ENCODE measurements at places on chromosomes 1 and 21. TPM values are rescaled to one million over a fixed set of nuclear protein-coding genes. Genes with fewer than 3 reads are reported as not detected.

The UBE2U gene
- total RNA-seq, result not detected

The FAM151A gene
- not detected for total RNA-seq

The HSF2BP gene
- 1.2 TPM for total RNA-seq

The C1QC gene
- total RNA-seq, result 171 TPM

The OR14K1 gene
- not detected for total RNA-seq

The TMEM82 gene
- total RNA-seq, result not detected

The LRRC39 gene
- 0.86 TPM for total RNA-seq

The CD247 gene
- 2.0 TPM for total RNA-seq

The FCN3 gene
- total RNA-seq, result 16.6 TPM

GRCh38 chr1:53541761-53542550 is 82.8 kb downstream of the DMRTB1 start:
- DNase-seq, result no peak

GRCh38 chr1:227745568-227746265 is 10.5 kb downstream of the SNAP47 start:
- DNase-seq, result no peak

DNA sequence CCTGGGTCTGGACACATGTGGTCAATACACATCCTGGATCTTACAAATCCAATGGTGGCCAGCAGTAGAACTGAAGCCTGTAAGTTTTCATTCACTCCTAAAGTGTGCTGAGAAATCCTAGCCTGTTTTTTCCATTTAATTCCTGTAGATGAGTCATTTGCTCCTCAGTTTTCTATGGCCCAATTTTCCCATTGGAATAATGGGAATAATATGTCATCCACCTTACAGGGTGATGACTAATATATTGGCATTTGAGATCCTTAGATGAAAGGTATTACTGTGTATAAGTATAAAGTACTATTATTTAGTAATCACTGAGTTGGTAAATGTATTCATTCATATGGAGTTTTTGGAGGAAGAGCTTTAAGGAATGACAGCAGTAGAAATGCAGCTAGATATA is 89.7 kb upstream of the ADAR start:
- DNase-seq, result no peak

GRCh38 chr21:36981977-36982700 is 15.7 kb upstream of the HLCS start:
- no peak for DNase-seq

DNA sequence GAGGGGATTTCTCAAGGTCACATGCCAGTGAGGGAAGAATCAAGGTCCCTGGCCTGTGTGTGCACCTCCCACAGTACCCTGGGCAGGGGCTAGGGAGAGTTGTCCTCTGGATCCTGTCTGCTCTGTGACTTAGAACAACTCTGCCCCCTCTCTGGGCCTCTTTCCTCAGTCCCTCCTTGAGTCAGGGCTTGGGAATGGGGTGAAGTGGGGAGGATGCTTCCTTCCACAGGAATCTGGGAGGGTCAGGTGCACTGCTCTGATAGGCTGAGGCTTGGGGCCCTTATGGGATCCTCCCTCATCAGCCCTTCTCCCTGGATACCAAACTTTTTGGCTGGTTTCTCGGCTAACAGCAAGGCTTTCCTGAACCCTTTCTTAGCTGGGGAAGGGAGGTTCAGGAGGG is 2.5 kb downstream of the TRNP1 start:
- no peak for DNase-seq

DNA sequence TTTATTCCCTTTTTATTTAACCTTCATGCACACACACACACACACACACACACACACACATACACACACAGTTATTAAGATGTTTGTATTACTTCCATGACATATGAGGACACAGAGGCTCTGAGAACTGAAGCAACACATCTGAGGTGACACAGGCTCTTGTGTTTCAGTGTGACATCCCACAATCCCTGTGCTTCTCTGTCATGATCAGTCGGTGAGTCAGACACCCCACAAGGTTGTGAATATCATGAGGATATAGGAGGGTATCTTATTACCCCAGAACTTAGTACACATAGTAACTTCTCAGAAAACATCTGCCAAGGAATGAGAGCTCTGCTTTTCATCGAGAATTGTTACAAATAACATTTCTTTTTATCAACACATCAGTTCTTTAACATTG is 459.3 kb downstream of the PLPP3 start:
- no peak for DNase-seq

- no peak for DNase-seq
Observed at GRCh38 chr1:6041432-6042062, 4.1 kb upstream of the KCNAB2 start.

DNA sequence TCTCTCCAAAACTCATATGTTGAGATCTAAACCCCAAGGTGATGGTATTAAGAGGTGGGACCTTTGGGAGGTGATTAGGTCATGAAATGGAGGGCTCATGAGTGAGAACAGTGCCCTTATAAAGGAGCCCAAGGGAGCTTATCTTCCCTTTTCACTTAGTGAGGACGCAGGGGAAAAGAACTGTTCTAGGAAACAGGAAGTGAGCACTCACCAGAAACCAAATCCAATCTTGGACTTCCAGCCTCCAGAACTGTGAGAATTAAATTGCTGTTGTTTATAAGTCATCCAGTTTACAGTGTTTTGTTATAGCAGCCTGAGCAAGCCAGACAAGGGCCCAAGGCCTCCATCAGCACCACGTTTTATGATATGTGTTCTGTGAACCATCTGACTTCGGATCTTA is 60.3 kb upstream of the LRRC8D start:
- DNase-seq, result no peak

GRCh38 chr1:64678366-64678765 is 66.5 kb upstream of the RAVER2 start:
- DNase-seq, result no peak

GRCh38 chr1:6243053-6243834 is 735 bp upstream of the HES3 start:
- DNase-seq, result no peak

DNA sequence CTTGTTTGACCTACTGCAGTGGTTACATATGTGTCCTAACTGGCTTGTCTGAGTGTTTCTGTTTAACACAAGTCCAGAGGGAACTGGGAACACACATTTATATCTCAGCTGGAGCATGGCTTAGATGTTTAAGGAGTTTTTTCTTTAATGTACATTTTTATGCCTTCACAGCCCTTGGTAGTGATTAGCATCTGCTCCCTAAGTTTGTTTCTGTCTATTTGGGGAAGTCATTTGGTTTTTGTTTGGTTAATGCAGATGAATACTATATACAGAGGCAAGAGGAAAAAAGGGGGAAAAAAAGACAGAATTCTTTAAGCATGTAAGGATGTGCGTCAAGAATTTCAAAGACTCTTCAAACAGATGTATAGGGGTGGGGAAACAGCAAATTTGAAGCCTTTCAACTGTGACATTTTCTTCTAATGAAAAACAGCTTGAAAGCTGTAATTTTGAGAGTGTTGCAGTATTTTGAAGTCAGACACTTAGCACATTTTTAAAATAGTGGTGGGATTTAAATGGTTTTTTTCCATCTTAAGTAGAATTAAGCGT is 15.4 kb downstream of the MACO1 start:
- DNase-seq, result no peak

- peak; percentile 96 for DNase-seq
Observed at GRCh38 chr1:211260141-211261107, 1.3 kb downstream of the RCOR3 start.

DNA sequence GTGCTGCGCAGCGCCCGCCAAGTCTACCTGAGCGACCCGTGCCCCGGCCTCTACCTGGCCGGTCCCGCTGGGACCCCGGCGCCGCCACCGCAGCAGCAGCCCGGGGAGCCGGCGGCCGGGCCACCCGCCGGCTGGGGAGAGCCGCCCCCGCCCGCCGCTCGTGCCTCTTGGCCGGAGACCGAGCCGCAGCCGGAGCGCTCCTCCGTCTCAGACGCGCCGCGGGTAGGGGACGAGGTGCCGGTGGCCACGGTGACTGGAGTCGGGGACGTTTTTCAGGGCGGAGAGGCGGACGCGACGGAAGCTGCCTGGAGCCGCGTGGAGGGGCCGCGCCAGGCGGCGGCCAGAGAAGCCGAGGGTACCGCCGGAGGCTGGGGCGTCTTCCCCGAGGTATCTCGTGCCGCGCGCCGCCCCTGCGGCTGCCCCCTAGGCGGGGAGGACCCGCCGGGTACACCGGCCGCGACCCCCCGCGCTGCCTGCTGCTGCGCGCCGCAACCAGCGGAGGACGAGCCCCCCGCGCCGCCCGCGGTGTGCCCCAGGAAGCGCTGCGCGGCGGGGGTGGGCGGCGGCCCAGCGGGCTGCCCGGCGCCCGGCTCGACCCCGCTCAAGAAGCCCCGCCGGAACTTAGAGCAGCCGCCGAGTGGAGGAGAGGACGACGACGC is 646 bp downstream of the IER5 start:
- no peak for DNase-seq

- DNase-seq, result no peak
Observed at GRCh38 chr1:4711416-4712275, 57.2 kb downstream of the AJAP1 start.

DNA sequence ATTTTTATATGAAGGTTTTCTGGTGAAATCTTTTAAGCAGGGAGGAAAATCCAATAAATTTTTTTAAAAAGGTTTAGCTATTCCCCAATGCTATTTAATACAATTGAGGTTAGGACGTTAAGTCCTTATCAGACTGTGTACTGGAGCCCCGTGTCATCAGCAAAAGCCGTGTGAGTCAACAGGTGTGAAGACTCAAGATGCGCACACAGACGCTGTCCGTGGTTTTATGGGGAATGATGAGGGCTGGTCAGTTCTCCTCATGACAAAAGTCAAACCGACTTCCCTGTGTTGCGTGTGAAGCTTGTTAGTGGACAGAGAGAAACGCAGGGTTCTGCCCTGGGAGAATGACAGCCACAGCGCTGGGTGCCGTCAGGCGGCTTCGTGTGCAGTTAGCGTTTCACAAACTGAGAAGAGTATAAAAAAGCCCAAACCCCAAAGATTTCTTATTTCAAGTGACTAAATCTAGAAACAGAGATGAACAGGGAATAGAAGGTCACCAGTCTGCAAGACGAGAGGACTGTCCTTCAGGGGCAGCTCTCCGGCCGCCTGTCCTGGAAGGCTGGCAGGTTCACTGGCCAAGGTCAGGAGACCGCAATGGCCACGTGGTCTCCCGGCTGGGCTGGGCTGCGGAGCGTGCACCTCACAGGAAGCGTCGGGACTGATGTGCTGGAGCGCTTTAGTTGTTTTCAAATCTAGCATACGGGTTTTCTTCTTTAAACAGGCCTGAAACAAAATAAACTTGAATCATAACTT is 22.4 kb downstream of the PTTG1IP start:
- no peak for DNase-seq

GRCh38 chr1:190170321-190170720 is 307.3 kb downstream of the BRINP3 start:
- no peak for DNase-seq

- DNase-seq, result no peak
Observed at GRCh38 chr1:219858980-219859379, 69.4 kb downstream of the SLC30A10 start.

DNA sequence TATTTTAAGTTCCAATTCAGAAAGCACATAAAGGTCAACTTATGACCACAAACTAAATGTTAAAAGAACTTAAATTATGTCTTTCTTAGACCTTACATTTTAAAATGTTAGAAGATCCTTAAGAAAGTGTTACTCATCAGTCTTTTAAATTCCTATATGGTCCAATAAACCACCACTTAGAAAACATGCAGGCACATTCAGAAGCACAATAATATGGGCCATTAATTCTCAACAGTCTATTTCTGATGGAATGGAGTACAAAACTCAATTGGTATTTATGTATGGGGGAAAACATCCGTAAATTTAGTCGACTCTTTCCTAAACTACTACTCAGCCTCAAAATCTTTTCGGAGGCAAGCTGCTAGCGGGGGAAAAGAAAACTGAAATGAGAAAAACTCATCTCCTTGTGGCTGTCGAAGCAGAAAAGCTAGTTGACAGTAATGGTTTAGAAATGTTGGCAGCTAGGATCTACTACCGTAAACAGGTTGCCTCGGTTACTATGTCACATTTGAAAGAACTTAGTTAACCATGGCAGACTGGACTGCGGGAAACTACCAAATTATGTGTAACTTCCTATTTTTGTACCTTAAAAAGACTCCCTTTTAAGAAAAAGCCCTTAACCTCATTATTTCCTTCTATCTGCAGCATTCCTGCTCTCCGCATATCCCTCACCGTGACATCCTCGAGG is 1.0 kb downstream of the TRMT1L start:
- no peak for DNase-seq

DNA sequence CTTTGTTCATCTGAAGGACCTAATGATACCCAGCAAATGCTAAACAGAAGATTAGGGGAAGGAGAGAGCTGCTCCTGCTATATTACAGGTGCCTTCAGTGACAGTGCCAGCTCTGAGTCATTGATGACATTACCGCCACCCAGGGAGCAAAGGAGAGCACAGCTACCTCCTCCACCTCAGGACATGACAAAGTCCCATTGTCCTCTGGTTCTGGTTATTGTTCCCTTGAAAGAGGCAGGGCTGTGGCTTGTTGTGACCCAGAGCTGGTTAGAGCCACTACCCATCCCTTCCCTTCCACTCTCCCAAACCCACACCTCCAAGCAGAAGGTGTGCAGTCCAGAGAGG is 363.5 kb upstream of the DUSP10 start:
- DNase-seq, result peak; percentile 70

GRCh38 chr1:208929575-208929974 is 653.9 kb upstream of the CAMK1G start:
- peak; percentile 34 for DNase-seq

- no peak for DNase-seq
Observed at GRCh38 chr1:223500560-223501425, 107.6 kb downstream of the CCDC185 start.

- DNase-seq, result no peak
Observed at GRCh38 chr1:222772996-222773379, 36.0 kb downstream of the FAM177B start.

- DNase-seq, result no peak
Observed at GRCh38 chr1:245599371-245600174, 444.8 kb downstream of the KIF26B start.

DNA sequence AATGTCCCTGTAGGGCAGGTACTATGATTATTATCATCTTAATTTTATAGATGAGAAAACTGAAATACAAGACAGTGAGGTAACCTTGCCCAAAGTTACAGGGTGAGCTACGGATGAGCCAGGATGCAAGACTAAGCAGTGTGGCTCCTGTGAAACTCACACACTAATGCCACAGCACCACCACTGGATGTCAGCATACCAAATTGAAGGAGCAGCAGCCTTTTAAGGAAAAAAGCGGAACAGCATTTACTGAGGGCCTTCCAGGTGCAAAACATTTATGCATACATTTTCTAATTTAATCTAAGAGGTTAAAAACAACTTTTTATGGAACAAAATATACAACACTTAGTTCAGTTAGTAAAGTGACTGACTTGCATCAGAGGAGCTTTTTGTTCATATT is 41.7 kb downstream of the SEC16B start:
- no peak for DNase-seq

- DNase-seq, result no peak
Observed at GRCh38 chr1:32724678-32725614, 22.4 kb upstream of the SYNC start.

DNA sequence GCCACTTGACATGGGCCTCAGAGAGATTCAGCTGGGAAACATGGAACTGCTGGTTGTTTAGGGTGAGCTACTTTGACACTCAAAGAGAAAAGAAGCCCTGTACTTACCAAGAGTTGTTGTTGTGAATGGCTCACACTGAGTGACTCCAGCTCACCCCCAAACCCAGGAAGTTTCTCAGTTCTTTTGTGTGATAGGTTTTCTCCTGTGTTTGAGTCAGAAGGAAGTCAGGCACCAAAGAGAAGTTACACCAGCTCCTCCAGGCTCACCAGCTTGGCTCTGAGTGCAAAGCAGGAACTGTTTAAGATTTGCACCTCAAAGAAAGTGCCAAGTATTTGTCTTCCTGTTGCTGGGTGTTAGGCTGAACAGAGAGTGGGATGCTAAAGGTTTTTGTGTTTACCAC is 111.2 kb upstream of the PROX1 start:
- DNase-seq, result no peak

Measured in esophagus muscularis mucosa (tissue), 4 donors.